ENCODE measurements at places on chromosomes 1 and 21. TPM values are rescaled to one million over a fixed set of nuclear protein-coding genes. Genes with fewer than 3 reads are reported as not detected.

CRABP2 gene
- total RNA-seq = 2.5 TPM

DNA sequence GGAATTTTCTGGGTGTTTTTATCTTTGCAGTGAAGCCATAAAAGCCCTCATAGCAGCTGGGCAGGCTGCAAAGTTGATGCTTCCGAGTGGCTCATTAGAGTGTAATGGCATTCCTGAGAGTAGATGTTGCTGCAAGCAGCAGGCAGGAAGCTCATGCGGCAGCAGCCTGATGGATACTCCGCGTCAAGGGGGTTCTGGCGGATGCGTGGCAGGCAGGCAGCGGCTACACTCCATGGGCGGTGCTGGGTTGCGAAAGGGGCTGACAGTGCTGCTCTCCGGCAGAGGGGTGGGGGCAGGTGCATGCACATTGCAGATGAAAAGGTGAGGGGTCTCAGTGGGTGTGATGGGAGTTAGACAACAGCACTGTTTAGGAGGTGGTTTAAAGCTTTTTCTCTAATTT lies 93.2 kb upstream of the AJAP1 start:
- no peak overlapping the region for H3K27ac ChIP-seq
- peaks cover 14% of the 10 kb centered on the region for H3K27me3 ChIP-seq
- DNase-seq = no peak
- H3K4me1 ChIP-seq = no peaks in the 10 kb centered on the region
- no peak overlapping the region for H3K4me3 ChIP-seq

GRCh38 chr1:92663775-92664174 lies 121.1 kb downstream of the EVI5 start:
- H3K27me3 ChIP-seq = peaks cover 6% of the 10 kb centered on the region
- no peak for DNase-seq
- H3K4me1 ChIP-seq = no peaks in the 10 kb centered on the region
- no peaks in the 10 kb centered on the region for H3K36me3 ChIP-seq

- no peaks in the 10 kb centered on the region for H3K36me3 ChIP-seq
- DNase-seq = no peak
- no peak overlapping the region for H3K4me3 ChIP-seq
Measured at GRCh38 chr1:17359808-17360207, 12.2 kb upstream of the PADI6 start.

DNA sequence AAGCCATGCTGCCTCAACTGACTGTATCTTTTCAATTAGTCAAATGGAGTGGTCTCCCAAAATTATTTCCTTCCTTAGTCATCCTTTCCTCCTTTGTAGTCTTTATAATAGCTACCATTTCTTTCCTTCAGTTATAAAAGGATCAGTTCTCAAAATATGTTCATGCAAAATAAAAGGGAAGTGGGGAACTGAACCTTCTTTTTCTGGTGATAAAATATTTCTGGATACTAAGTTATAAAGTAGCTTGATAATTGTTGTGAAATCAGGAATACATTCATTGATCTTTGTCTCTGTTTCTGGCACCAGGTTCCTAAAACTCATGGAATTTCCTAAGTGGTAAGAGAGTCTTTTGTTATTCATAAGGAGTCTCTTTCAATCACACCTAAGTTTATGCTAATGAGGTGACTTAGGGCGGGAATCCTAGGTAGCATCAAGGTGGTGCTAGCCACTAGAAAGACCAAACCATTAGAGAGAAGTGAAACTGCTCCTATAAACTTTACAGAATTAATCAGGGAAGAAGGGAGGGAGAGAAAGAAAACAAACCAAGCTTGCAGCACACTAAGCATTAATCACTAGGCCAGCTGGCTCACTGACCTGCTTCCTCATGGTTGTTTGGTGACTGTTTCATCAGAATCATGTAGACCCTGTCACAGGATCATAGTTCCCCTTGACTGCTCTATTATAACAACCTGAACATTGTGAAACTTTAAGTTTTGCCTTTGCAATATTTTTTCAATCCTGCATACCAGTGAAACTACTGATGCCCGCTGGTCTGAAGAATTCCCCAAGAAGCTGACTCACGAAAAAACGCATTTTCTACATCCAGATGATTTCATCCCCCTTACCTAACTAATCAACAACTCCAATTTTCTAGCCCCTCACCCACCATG lies 161.6 kb upstream of the PTBP2 start:
- H3K27ac ChIP-seq = no peak overlapping the region
- H3K4me3 ChIP-seq = no peak overlapping the region

PRDX1 gene
- 146 TPM for total RNA-seq

DNA sequence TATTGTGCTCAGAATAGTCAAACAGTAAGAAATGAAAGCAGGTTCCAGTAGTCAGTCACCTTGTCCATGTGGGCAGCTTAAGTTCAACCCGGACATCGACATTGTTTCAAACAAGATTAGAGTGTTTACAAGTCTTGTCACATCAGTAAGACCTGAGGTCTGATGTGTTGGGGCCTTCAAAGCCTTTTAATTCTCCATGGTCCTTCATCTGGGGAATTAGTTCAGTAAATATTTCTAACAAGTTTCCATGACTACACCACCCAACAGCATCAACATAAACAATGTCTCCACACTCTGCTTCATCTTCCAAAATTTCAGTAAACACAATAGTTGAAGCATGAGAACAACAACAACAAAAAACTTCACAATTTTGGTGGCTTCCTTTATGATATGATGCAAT lies 15.1 kb upstream of the ADORA1 start:
- H3K4me1 ChIP-seq = no peaks in the 10 kb centered on the region
- DNase-seq = no peak
- H3K36me3 ChIP-seq = no peaks in the 10 kb centered on the region
- no peak overlapping the region for H3K27ac ChIP-seq

KRTAP11-1 gene
- total RNA-seq = not detected

TRIM46 gene
- total RNA-seq = 9.8 TPM

GRCh38 chr1:21937372-21938121 lies 437 bp upstream of the HSPG2 start:
- no peak overlapping the region for H3K27ac ChIP-seq
- no peaks in the 10 kb centered on the region for H3K27me3 ChIP-seq
- H3K4me3 ChIP-seq = peak overlapping the region; percentile 85

GRCh38 chr21:31604591-31605190 lies 54.8 kb upstream of the SOD1 start:
- DNase-seq = peak; percentile 70
- no peaks in the 10 kb centered on the region for H3K36me3 ChIP-seq
- H3K4me1 ChIP-seq = peaks cover 10% of the 10 kb centered on the region
- no peaks in the 10 kb centered on the region for H3K27me3 ChIP-seq
- no peak overlapping the region for H3K4me3 ChIP-seq

DNA sequence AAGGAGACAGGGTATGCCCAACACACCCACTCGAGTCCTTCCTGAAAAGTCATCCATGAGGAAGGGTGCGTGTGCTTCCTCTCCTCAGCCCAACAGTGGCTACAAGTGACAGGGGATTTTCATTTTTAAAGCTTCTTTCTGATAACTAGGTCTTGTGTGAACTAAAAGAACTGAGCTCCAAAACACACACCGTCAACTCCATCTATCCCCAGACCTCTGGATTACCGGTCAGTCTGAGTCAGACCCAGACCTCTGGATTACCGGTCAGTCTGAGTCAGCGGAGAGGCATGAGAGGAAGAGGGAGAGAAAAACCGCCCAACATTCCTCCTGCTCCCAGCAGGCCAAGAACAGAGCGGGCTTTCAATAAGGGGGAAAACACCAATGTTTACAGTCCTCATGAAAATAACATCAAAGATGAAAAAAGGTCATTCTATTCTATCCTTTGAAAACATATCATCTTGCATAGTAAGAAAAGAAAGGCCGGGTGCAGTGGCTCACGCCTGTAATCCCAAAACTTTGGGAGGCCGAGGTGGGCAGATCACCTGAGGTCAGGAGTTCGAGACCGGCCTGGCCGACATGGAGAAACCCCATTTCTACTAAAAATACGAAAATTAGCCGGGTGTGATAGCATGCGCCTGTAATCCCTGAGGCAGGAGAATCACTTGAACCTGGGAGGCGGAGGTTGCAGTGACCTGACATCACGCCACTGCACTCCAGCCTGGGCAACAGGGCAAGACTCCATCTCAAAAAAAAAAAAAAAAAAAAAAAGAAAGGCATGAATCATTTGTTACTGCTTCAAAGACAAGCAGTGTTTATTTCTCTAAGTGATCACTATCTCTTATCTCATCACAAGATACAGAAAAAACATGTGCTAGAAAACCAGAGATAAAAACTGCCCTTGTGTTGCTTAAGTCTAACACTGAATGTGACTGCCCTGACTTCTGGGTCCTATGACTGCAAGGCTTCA lies 3.4 kb downstream of the PTTG1IP start:
- H3K4me3 ChIP-seq = peak overlapping the region; percentile 76
- no peaks in the 10 kb centered on the region for H3K27me3 ChIP-seq
- peaks cover under 1% of the 10 kb centered on the region for H3K36me3 ChIP-seq
- no peak for DNase-seq
- H3K4me1 ChIP-seq = peaks cover 79% of the 10 kb centered on the region

All from activated T-cell treated with anti-CD3 and anti-CD28 coated beads, Interleukin-2, amount 50 U/mL, for 72 hours (primary cell).